H4 (cell line): ENCODE measurements at places on chromosomes 16 and 17.

DNA sequence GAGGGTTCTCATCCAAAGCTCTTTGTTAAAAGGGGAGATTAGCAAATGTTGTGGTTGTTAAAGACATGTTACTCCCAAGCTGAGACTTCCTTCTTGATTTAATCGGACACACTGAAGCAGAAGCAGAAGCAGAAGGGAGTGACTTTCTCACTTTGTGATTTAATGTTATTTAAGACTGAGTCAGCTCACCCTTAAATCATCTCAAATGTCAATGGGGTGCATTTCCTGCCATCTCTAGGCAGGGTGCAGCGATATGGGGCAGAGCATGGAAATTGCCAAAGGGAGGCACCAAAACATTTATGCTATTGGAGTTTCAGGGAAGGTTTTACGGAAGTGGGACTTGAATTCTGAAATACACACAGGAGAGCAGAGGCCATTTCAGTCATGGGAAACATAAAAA is 283.6 kb downstream of the ABCC12 start:
- DNase-seq = no peak

GRCh38 chr16:51150888-51151320 is at the start of gene SALL1:
Gene SALL1, minus strand, starts transcription at chr16:51151270. Its CDS starts 29 bp downstream, at chr16:51151241.
- no peak for DNase-seq

- no peak for DNase-seq
These were observed 37.3 kb upstream of the FA2H start for GRCh38 chr16:74811911-74812310.

DNA sequence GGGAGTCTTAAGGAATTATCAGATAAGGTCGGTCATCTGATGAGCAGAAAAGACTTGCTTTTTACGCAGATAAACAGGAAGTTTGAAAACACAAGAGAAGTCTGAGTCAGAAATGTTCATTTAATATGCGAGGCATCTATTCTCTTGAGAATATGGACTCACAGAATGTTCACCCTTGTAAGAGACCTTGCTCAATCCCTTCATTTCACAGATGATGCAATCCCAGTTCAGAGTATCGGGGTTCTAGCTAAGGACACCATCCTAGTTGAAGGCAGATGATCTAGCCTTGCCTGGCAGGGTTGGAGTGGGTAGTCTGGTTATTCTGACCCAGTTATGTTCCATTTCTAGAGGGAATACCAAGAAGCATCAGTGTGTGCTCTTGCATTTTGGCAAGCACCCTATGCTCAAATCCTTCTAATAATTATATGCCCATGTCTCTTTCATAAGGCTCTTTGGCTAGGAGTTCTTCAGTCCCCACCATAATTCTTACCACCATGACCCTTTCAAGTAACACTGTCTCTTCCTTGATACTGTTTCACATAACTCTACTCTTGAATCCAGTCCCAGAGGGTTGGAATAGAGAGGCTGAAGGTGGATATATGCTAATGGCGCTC is 42.5 kb downstream of the YPEL2 start:
- no peak for DNase-seq

DNA sequence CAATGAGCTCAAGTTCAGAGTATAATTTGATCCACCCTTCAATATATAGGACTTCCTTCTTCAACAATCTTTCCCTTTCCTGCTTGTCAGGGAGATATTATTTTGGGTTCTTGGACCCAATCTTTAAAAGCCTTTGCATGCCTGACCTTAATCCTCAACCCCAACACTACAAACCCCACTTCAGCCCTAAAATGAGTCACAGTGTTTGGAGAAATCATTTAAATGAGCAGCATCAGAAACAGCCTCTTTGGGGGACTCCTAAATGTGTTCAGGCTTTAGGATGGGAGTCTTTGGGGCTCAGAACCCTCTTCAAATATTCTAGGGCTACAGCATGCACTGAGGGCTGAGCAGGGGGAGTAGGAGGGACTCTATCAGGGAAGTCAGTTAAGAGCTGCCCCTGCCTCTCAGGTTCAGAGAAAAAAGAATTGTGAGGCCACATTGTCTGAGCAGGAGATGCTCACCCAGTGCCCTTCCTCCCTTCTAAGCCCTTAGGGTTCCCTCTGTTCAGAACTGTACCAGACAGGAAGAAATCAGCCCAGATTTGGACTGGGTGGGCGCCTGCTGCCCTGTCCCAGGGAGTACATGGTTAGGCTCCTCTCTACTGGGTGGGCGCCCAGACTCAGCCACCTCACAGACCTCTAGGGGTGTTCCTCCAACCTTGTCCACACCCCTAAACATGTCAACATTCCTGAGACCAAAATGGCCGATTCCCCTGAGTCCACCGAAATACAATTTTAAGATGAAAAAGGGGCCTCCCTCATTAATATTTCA is 5.0 kb downstream of the NEUROD2 start:
- no peak for DNase-seq

GRCh38 chr17:8611619-8612298 is 18.8 kb downstream of the MYH10 start:
- no peak for DNase-seq

DNA sequence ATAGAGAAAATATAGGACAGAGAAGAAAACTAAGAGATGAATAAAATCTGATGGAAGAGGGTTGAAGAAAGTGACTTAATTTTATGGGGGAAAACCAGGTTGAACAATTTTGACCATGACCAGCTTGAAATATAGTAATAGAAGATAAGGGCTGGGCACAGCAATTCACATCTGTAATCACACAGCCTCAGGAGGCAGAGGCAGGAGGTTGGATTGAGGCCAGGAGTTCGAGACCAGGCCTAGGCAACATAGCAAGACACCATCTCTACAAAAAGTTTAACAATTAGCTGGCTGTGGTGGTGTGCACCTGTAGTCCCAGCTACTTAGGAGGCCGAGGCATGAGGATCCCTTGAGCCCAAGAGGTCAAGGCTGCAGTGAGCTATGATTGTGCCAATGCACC is 8.7 kb downstream of the MXRA7 start:
- DNase-seq = no peak

DNA sequence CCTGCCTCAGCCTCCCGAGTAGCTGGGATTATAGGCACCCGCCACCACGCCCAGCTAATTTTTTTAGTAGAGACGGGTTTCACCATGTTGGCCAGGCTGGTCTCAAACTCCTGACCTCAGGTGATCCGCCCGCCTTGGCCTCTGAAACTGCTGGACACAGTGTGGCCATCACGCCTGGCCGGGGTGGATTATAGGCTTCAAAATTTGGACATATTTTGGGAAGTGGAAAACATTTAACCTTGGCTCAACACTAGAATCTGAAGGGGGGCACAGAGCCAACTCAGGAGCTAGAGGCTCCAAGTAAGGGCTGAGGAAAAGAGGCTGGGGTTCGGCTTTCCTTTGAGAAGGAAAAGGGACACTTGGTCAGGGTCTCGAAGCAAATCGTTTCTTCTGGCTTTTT is 2.2 kb upstream of the CDK5R1 start:
- no peak for DNase-seq

GRCh38 chr16:11004973-11005610 is 60.7 kb downstream of the CLEC16A start:
- no peak for DNase-seq

GRCh38 chr16:4090351-4090851 is 25.8 kb downstream of the ADCY9 start:
- DNase-seq = no peak

DNA sequence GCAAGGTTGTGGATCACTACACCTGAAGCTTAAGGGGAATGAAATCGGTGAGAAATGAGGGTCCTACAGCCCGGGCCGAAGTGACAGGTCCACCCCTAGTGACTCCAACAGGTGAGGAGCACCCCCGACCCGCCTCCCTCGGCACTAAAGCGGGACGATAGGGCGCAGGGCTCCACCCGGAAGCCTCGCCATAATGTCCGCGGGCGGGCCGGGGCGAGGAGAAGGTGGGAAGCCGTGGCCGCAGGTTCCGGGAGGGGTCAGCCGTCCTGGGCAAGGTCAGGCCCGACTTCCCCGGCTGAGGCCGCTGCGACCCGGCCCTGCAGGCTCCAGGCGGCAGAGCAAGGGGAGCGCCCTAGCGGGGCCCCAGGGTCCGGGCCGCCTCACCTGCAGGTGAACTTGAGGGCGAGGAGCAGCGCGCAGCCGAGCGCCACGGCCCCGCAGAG is 543 bp downstream of the TXNDC11 start:
- DNase-seq = no peak

DNA sequence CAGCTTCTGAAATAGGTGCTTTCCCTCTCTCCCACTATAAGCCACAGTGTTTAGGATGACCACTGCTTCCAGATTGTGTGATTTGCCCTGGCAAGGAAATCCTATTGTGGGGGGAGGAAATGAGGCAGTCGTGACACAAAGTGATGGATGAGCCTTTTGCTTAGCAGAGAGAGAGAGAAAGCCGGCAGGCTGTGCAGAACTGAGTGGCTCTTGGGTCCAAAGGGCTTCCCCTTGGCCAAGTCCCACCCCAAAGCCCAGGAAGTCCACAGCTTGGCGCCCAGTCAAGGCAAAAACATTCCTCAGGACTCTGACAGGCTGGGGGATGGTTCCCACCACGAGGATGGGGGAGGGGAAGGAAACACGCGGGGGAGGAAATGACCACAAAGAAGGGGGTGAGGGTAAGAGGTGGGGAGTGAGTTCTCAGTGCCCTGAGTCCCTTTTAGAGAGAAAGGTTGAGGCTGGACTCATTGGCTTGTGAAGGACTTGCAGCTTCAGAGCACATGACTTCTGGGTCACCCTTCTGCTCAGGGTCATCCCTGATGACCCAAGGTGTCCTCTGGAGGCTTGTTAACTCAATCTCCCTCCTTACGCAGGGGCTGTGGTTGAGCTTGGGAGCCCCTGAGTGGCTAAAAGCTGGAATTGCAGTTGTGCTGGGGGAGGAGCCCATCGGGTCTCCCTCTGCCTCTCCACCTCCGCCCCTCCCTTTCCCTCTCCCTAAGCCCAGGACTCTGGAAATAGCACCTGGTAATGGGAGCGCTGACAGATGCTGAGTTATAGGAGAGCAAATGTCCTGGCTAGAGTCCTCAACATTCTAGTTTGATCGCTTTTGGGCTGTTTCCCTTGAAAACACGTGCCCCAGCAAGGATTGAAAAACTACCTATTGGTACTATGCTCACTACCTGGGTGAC is 10.3 kb upstream of the MSL1 start:
- peak; percentile 89 for DNase-seq

DNA sequence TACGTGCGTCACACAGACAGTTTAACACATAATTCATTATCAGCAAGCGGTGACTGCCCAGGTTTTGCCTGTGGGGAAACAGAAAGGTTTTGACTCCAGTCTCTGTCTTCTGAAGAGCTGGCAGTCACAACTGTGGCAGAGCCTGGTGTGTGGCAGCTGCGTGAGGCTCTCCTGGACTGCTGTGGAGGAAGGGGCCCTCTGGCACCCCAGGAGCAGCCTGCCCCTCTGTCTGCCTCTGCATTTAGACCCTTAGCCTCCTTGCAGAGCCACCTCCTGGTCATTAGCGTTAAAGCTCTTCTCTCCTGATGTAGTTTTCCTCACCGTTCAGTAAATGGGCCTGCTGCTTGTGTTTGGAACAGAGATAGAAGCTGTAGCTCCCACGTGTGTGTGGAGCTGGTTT is 10.9 kb downstream of the RAB40C start:
- DNase-seq = no peak

GRCh38 chr16:11638140-11638539 is 30.1 kb upstream of the SNN start:
- no peak for DNase-seq

GRCh38 chr17:20965492-20965891 is 77.3 kb downstream of the USP22 start:
- DNase-seq = no peak

GRCh38 chr17:57892146-57892819 is 42.4 kb upstream of the MRPS23 start:
- peak; percentile 93 for DNase-seq
